ENCODE measurements at places on chromosomes 6 and 20.

DNA sequence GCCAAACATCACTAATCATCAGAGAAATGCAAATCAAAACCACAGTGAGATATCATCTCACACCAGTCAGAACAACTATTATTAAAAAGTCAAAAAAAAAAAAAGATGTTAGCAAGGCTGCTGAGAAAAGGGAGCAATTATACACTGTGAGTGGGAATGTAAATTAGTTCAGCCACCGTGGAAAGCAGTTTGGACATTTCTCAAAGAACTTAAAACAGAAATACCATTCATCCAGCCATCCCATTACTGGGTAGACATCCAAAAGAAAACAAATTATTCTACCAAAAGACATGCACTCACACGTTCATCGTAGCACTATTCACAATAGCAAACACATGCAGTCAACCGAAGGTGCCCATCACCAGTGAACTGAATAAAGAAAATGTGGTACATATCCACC lies 213.9 kb downstream of the TTLL2 start:
- no peak for DNase-seq

DNA sequence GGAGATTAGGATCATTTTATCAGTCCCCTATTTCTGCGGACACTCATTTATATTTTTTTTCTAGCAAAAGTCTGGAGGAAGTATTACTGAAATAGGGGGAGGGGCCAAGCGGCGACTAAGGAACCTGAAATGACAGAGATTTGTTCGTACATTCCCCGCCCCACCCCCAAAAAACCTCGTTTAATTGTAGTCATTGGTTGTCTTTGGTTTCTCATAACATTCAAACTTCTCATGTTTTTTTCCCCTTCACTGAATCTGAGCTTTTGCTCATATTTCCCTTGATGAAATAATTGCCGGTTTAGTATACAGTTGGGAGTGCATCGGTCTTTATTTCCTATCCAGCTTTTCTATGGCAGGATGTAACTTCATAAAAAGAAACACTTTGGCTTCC lies 768 bp upstream of the FYN start:
- DNase-seq, result peak; percentile 36

DNA sequence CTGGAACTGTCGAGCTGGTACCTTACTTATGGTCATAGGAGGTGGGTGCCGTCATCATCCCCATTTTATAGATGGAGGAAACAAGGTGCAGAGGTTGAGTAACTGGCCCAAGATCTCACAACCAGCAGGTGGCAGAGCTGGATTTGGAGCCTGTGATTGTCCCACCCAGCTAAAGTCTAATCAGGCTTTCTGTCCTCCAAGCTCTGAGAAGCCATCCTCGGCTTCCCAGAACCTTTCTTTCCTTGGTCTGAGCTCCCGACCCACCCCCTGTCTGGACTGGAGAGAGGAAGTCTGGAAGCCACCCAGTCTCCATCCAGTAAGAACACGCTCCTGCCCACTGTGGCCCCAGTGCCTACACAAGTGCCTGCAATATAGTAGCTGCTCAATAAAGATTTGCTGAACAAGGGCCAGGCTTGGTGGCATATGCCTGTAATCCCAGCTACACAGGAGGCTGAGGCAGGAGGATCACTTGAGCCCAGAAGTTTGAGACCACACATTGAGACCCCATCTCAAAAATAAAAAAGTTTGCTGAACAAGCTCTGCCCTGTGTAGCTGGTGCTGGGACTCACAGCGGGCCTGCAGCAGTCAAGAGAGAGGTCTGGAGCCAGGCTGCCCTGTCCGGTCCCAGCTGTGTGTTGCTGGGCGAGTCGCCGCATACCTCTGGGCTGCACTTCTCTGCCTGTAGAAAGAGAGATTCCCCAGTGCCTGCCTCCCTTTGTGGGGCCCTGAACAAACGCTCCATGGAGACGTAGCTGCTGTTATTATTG lies 32.5 kb upstream of the DLGAP4 start:
- DNase-seq, result peak; percentile 44

DNA sequence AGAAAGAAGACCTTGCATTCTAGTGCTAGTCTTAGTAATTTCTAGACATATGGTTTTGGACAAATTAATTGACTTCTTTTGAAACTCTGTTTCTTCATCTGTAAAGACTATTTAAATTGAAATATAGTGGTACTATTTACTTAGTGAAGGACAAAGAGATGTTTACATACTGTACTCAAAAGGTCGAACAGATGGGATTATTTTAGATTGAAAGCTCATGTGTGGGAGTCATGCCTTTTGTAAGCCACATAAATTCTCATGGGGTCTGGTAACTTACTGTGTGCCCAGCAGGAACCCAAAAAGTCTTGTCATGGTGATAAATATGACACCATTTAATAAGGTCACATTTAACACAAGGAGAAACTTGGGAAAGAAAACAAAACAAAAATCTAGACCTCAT lies 368.2 kb upstream of the CITED2 start:
- DNase-seq, result no peak

DNA sequence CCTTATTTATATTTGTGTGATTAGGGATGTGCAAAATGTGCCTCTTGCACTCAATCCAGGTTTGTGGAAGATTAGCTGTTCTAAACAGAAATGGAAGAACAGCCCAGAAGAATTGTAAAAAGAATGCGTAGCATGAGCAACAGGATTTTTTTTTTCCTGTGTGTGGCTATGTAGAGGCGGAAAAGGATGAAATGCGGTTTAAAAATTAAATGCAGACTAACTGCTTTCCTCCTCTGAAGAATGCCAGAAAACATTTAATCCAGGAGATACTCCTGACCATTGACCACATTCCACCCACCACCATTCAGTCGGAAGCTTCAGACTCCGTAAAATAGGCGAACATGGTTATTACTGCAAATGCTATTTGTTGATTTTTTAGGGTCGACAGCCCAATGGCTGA lies 83.4 kb downstream of the BMP6 start:
- DNase-seq, result no peak

DNA sequence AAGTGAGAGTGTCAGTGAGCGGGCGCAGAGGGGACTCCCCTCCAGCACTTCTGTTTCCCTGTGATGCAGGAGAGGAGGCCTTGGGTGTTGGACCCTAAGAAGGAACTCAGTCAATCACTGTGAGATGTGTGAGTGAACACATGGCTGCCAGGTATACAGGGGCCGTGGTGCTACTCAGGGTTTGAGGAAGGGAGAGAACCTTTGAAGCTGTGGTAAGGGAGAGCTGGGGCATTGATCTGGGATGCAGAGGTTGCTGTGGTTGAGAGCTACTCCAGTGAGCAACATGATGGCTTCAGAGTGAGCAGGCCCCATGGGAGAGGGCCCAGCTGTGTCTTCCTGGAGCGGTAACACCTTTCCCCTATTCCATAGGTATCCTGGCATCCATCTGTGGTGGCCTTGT lies 99.2 kb downstream of the SLC22A3 start:
- DNase-seq, result no peak

DNA sequence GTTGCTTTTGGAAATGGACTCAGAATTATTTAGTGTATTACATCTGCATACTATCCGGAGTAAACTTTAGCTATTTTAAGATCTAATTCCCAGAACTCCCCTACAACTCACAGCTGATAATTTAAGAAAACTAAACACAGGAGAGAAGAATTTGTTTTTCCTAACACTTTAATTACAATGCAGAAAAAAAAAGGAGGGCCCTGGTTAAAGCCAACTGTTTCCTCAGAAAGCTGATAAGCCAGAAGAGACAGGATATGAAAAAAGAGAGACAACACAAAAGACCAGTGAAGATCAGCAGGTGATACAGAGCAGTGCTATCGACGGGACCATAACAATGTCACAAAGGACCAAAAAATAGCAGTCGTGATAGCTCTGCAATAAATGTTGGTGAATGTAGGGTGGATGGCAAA lies 5.8 kb downstream of the IFNGR1 start:
- DNase-seq, result no peak

GRCh38 chr20:58839474-58839874 lies 11.2 kb downstream of the GNAS-AS1 start:
- DNase-seq, result peak; percentile 64

- no peak for DNase-seq
These were observed 300.1 kb downstream of the HACE1 start for GRCh38 chr6:104559435-104560202.

- no peak for DNase-seq
These were observed 13.2 kb downstream of the DNAJC5 start for GRCh38 chr20:63908008-63908682.

DNA sequence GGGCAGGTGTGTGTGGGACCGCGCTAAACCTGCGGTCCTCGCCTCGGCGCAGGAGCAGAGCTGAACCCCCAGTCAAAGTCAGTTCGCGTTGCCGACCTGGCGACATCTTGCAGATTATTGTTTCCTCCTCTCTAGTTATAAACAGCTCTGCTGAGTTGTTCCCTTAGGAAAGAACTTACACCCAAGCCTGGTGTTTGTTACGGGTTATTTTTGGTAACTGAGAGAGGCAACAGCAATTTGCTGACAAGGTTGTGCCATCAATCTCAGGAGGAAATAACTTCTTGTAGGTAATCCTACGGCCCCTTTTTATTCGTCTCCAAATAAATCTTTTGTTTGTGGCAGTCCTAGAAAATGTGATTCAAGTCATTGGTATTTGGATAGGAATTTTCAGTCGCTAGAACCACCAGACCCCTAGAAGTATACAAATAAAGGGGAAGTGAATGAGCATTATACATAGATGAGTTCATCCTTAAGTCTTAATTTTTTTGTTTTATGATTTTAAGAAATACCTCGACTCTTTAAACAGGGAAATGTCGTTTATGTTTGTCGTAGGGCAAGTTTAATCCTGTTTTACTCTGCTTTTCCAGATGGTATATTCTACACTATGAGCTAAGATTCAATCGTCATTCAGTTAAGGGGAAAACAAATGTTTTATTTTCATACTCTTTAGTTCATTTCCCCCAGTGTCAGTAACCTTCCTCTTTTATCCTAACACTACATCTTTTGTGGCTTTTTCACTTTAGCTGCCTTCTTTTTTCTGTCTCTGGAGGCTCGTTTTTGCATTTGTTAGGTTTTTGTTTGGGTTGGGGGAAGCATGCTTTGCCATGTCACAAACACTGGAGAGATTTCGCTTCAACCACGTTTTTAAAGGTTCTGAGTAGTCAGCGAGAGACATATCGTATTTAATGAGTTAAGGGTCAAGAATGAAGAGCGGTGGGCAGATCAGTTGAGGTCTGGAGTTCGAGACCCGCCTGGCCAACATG lies 1.2 kb downstream of the PM20D2 start:
- DNase-seq, result no peak

Measured in GM20000 (cell line).